ENCODE measurements at places on chromosomes 12 and 14.

- no peak for DNase-seq
Measured at GRCh38 chr12:2297658-2298057, 244.9 kb downstream of the CACNA1C start.

GRCh38 chr12:52686756-52687487 is 6.7 kb upstream of the KRT1 start:
- no peak for DNase-seq

DNA sequence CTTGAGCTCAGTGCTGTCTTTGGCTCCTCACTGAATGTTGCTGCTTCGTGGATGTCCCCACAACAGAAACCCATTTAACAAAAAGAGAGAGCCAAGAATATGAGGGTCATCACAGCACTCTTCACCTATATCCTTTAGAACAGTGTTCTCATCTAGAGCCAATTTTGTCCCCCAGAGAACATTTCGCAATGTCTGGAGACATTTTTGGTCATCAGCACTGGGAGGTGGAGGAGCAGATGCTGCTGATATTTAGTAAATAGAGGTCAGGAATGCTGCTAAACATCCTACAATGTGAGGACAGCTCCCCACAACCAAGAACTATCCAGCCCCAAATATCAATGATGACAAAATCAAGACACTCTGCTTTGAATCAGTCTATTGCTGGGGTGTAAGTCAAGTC is 92.5 kb downstream of the BBS10 start:
- DNase-seq: no peak

GRCh38 chr14:100641274-100641860 is 54.1 kb upstream of the BEGAIN start:
- no peak for DNase-seq

- DNase-seq: no peak
Measured at GRCh38 chr12:123076604-123077297, 74.1 kb downstream of the PITPNM2 start.

DNA sequence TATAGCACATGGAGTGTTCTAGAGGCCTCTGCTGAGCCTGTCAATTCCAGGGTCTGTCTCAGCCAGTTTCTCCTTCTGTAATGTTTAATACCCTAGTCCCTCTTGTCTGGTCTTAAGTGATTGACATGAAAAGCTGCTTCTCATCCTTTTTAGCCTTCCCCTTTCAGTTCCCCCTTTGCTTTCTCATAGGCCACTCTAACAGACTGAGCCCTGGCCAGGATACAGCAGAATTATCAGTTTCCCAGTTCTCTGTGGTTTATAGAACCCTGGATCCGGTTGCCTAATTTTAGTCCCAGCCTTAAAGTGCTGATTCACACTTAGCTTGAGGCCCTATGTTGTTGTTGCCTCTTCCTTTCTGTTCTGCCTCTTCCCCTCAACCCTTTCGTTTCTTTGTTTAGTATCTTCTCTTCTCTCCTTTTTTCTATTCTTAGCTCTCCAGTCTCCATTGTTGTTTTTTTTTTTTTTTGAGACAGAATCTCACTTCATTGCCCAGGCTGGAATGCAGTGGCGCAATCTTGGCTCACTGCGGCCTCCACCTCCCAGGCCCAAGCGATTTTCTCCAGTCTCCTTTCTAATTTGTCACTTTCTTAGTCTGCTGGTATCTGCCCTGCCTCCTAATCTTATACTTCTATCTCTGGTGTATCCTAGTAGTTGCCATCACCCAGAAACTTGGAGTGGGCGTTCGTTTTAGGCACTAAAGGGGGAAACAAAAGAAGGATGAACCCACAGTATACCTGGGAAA is 2.9 kb upstream of the BIN2 start:
- peak; percentile 23 for DNase-seq

DNA sequence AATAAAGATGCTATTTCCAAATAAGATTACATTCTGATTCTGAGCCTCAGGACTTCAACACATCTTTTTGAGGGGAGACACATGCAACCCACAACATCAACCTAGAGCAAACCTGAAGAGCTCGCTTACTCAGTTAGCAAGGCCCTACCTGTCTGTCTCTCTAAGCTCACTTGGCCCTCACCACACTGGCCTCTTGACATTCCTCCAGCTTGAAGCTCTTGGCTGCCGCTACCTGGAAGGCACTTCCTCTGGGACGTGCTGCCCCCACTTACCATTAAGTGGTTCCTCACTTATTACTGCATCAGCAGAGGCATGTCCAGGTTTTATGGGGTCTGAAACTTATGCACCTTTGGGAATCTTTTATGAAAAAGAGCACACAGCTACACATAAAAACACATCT is 354.8 kb downstream of the GALC start:
- no peak for DNase-seq

DNA sequence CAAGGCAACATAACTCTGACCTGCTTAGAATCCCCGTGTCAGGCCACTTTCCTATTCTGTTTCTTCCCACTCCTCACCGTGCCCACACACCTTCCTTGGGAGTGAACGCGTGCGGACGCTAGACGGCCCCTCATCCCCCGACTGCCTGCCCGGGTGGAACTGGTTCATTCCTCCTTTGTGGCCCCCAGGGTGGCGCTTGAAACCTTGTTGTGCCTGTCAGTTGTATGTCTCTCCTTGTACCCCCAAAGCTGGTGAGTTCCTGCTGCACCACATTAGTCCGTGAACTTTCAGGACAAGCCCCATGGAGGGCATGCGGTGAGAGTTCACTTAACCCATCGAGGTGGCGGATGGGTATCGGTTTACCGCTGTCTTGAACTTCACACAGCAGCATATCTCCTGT is 46.7 kb downstream of the SSH1 start:
- DNase-seq: no peak

All from A673 (cell line).